IPS DF 6.9 (cell line): ENCODE measurements at places on chromosomes 16 and 17.

- no peak overlapping the region for H3K4me3 ChIP-seq
- no peaks in the 10 kb centered on the region for H3K36me3 ChIP-seq
- H3K27ac ChIP-seq, result no peak overlapping the region
- no peaks in the 10 kb centered on the region for H3K27me3 ChIP-seq
- H3K4me1 ChIP-seq, result no peaks in the 10 kb centered on the region
These were observed 16.1 kb upstream of the TNFRSF13B start for GRCh38 chr17:16987830-16988601.

GRCh38 chr17:38733282-38733981, 3.3 kb downstream of the CISD3 start:
- H3K4me1 ChIP-seq, result peaks cover 9% of the 10 kb centered on the region
- H3K36me3 ChIP-seq, result peaks cover 15% of the 10 kb centered on the region
- no peak for DNase-seq
- H3K4me3 ChIP-seq, result no peak overlapping the region
- peaks cover 4% of the 10 kb centered on the region; the same call in 1 of the 2 replicates for H3K27me3 ChIP-seq

DNA sequence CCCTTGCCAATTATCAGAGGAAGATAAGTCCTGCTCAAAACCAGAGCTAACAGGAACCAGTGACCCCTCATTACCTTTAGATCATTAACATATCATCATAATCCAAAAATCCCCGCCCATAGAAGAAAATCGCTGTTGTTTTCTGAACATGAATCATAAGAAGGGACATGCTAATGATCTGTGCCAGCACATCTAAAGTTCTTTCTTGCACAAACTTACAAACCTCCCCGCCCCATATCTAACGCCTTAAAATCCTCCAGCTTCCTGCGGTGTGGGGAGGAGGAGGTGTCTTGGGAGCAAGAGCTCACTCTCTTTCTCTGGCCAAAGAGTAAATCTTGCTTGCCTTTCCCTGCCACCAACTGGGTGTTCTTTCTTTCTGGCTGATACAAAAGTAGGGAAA, 78.3 kb downstream of the IRX3 start:
- DNase-seq, result no peak
- no peak overlapping the region for H3K27ac ChIP-seq
- H3K36me3 ChIP-seq, result no peaks in the 10 kb centered on the region
- H3K4me3 ChIP-seq, result no peak overlapping the region
- H3K4me1 ChIP-seq, result no peaks in the 10 kb centered on the region
- no peaks in the 10 kb centered on the region for H3K27me3 ChIP-seq

DNA sequence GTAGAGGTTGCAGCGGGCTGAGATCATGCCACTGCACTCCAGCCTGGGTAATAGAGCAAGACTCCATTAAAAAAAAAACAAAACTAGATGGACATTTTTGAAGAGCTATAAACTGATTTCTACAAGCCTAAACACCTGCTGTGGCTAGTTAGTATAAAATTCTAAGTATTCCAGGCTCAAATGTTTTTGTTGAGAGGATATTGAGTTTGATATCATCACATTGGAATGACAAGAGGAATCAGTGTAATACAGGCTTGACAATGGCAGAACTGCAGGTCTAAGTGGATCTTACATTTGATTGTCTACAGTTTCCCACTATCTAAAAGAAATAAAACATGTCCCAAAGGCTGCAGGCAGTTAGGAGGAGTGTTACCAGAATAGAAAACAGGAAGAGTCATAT, 23.9 kb upstream of the DLX3 start:
- H3K36me3 ChIP-seq, result no peaks in the 10 kb centered on the region
- H3K27me3 ChIP-seq, result no peaks in the 10 kb centered on the region
- H3K4me1 ChIP-seq, result no peaks in the 10 kb centered on the region
- no peak overlapping the region for H3K4me3 ChIP-seq

DNA sequence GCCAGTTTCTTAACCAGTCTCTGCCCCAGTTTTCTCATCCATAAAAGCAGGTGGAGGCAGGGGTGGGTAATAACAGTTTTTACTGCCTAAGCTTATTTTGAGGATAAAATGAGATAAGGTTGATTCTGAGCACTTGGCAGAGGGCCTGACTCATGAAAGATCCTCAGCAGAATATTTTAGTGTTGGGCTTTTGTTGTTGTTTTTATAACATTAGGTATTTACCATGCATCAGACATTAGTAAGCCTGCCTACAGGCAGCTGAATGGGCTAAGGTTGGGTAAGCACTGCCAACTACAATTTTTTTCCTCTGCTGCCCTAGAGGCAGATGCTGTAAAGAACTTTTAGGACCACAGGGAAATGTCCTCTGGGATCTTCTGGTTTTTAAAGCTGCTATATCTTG, 43.1 kb downstream of the SCNN1G start:
- DNase-seq, result no peak
- no peaks in the 10 kb centered on the region; the same call in 1 of the 2 replicates for H3K4me1 ChIP-seq
- H3K36me3 ChIP-seq, result no peaks in the 10 kb centered on the region

DNA sequence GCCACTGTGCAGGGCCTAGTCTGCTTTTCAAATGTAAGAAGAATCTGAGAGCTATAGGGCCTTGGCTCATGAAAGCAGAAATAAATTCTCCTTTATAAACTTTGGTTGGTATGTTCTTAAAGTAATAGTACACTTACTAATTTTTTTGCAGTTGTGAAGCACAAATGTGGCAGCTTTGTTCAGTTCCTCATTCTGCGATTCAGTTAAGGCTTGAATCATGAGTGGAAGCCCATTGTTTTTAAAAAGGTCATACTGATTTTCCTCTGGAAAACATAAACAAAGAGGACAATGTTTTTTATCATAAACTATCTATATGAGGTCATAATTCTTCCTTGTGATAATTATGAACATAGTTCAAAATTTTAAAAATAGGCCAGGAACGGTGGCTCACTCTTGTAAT, 23.6 kb upstream of the DYNC1LI2 start:
- H3K27me3 ChIP-seq, result no peaks in the 10 kb centered on the region
- no peak overlapping the region for H3K4me3 ChIP-seq
- no peak for DNase-seq
- no peaks in the 10 kb centered on the region for H3K4me1 ChIP-seq
- H3K36me3 ChIP-seq, result no peaks in the 10 kb centered on the region

GRCh38 chr17:59074494-59074893, 32.2 kb downstream of the TRIM37 start:
- H3K4me3 ChIP-seq, result no peak overlapping the region
- H3K27ac ChIP-seq, result no peak overlapping the region
- H3K36me3 ChIP-seq, result no peaks in the 10 kb centered on the region; the same call in 1 of the 2 replicates
- no peaks in the 10 kb centered on the region for H3K4me1 ChIP-seq

DNA sequence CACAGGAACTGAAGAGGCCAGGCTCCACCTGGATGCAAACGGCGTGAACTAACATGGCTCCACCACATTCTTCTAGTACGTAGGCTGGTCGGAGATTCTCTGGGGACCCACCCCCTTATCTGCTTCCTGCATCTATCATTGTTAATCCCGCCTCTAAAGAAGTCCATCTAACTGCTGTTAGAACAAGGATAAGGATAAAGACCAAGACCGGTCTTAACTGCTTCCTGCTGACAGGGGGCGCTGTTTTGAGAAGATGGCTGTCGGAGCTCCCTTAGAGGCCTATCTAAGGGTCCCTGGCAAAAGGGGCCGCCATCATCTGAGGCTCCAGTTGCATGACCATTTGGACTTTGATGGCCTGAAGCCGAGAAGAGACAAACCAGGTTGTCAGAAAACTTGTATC, 25.8 kb upstream of the TNFSF12 start:
- no peaks in the 10 kb centered on the region for H3K4me1 ChIP-seq
- no peak overlapping the region for H3K4me3 ChIP-seq
- H3K27ac ChIP-seq, result no peak overlapping the region
- no peaks in the 10 kb centered on the region for H3K36me3 ChIP-seq
- H3K27me3 ChIP-seq, result no peaks in the 10 kb centered on the region

- H3K27me3 ChIP-seq, result no peaks in the 10 kb centered on the region
- DNase-seq, result no peak
- H3K27ac ChIP-seq, result no peak overlapping the region
- no peak overlapping the region for H3K4me3 ChIP-seq
- no peaks in the 10 kb centered on the region for H3K4me1 ChIP-seq
These were observed 129.7 kb upstream of the GSE1 start for GRCh38 chr16:85483424-85483823.

GRCh38 chr17:7313088-7313889, 1.9 kb downstream of the GPS2 start:
- no peak overlapping the region for H3K27ac ChIP-seq
- H3K4me1 ChIP-seq, result peaks cover 3% of the 10 kb centered on the region; the same call in 1 of the 2 replicates
- H3K36me3 ChIP-seq, result peaks cover 46% of the 10 kb centered on the region

DNA sequence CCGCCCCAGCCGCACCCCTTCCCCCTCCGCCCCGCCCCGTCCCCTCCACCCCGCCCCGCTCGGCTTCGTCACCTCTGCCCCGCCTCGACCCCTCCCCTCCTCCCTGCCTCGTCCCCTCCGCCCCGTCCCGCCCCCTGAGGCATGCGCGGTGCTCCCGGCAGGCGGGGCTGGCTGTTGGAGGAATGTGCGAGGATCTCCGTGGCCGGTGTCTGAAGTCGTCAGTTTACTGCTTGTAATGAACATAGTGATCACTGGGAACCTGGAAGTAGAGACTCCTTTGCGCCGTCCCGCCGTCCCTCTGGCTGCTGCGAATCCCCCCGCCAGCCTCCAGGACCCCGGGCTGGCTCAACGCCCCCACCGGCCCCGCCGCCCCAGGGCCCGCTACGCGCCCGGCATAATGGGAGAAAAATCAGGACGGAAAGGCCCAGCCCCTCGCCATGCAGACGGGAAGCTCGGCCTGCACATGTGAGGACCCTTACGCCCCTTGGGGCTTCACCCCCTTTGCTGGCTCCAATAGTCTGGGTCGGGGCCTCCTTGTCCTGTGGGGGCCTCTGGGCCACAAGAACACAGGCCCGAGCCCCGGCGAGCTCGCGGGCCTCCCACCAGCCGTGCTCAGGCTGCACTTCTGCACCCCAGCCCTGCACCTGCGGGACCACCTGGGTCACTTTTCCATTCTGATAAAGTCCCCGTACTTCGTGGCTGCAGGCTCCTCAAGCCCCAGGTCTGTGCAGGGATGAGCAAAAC, 743.1 kb downstream of the KCNJ18 start:
- no peaks in the 10 kb centered on the region for H3K27me3 ChIP-seq
- no peaks in the 10 kb centered on the region for H3K36me3 ChIP-seq
- no peak overlapping the region for H3K4me3 ChIP-seq
- H3K27ac ChIP-seq, result no peak overlapping the region
- DNase-seq, result no peak

- H3K4me1 ChIP-seq, result no peaks in the 10 kb centered on the region
- no peak overlapping the region for H3K27ac ChIP-seq
- DNase-seq, result no peak
- no peak overlapping the region for H3K4me3 ChIP-seq
These were observed 28.9 kb upstream of the CCL2 start for GRCh38 chr17:34226011-34226743.

- no peak for DNase-seq
- H3K27me3 ChIP-seq, result no peaks in the 10 kb centered on the region
- H3K36me3 ChIP-seq, result peaks cover 7% of the 10 kb centered on the region
- H3K4me3 ChIP-seq, result peak within 1 kb of the TSS; percentile 72; the same call in 1 of the 2 replicates
These were observed at the start of gene NEURL4 for GRCh38 chr17:7328840-7329373. NEURL4 (minus strand) TSS chr17:7329335; CDS start chr17:7329312, 23 bp downstream.
